Aorta (tissue), 5 donors: ENCODE measurements at places on chromosomes 7 and 10. TPM values are rescaled to one million over a fixed set of nuclear protein-coding genes. Genes with fewer than 3 reads are reported as not detected.

GRCh38 chr10:63917363-63917762 is 396.2 kb downstream of the REEP3 start:
- no peaks in the 10 kb centered on the region for H3K27me3 ChIP-seq
- no peak for DNase-seq
- H3K36me3 ChIP-seq, result no peaks in the 10 kb centered on the region
- H3K4me3 ChIP-seq, result no peak overlapping the region
- H3K27ac ChIP-seq, result no peak overlapping the region

- DNase-seq, result no peak
- H3K27ac ChIP-seq, result no peak overlapping the region
- H3K27me3 ChIP-seq, result peaks cover 1% of the 10 kb centered on the region
- no peak overlapping the region for H3K4me3 ChIP-seq
These were observed 53.0 kb downstream of the TMEM229A start for GRCh38 chr7:123979876-123980275.

GRCh38 chr7:90723233-90723632 is 127.1 kb downstream of the CDK14 start:
- no peaks in the 10 kb centered on the region for H3K27me3 ChIP-seq
- no peak overlapping the region for H3K27ac ChIP-seq
- no peak overlapping the region for H3K4me3 ChIP-seq
- DNase-seq, result no peak

GRCh38 chr7:68423356-68423755 is 1174.9 kb upstream of the AUTS2 start:
- no peaks in the 10 kb centered on the region for H3K36me3 ChIP-seq
- DNase-seq, result no peak
- H3K27ac ChIP-seq, result no peak overlapping the region
- no peaks in the 10 kb centered on the region for H3K27me3 ChIP-seq

DNA sequence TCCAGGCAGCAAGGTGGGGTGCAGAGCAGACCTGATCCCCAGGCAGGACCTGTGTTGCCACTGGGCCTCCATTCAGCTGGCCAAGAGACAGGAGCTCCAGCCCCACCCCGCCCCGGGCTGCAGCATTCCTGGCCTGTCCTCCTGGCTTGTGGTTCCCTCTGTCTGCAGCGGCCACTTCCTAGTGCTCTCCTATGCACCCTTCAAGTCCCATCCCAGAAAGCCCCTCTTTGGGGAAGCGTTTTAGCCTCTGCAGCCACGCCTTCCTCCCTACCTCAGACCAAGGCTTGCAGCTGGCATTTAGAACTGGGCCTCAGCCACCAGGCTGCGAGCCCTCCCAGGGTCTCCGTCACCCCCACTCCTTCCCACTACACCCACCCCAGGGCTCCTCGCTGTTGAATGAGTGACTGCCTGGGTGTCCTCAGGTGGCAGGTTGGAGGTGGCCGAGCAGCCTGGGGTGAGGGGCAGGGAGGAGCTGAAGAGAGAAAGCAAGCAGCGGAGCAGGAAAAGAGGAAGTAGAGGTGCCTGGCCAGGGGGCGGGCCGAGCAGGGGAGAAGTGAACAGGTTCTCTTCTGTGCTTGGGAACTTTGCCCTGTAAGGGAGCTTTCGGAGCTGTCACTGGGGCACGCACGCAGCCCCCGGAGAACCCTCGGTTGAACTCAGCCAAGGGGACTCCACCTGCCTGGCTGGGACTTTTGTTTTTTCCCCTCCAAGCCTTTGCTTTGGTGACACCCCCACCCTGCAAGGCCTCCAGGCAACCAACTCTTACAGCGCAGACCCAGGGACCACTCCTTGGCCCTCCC is 109.1 kb upstream of the TNRC18 start:
- H3K4me3 ChIP-seq, result no peak overlapping the region
- no peaks in the 10 kb centered on the region for H3K4me1 ChIP-seq
- peaks cover 2% of the 10 kb centered on the region for H3K27me3 ChIP-seq
- peak; percentile 84 for DNase-seq
- H3K27ac ChIP-seq, result peak overlapping the region; percentile 96
- peaks cover 13% of the 10 kb centered on the region for H3K36me3 ChIP-seq

- no peaks in the 10 kb centered on the region for H3K27me3 ChIP-seq
- H3K27ac ChIP-seq, result no peak overlapping the region
- no peak overlapping the region for H3K4me3 ChIP-seq
- DNase-seq, result no peak
These were observed 215.1 kb downstream of the PRPF18 start for GRCh38 chr10:13801907-13802288.

- no peaks in the 10 kb centered on the region for H3K4me1 ChIP-seq
- no peak overlapping the region for H3K27ac ChIP-seq
- H3K27me3 ChIP-seq, result no peaks in the 10 kb centered on the region
- no peak for DNase-seq
These were observed 292.9 kb upstream of the BMPER start for GRCh38 chr7:33612442-33612841.

CDC14C gene
- total RNA-seq, result not detected

- no peak for DNase-seq
- H3K4me3 ChIP-seq, result no peak overlapping the region
- H3K27ac ChIP-seq, result no peak overlapping the region
- no peaks in the 10 kb centered on the region for H3K27me3 ChIP-seq
These were observed 53.1 kb downstream of the PRF1 start for GRCh38 chr10:70549351-70549961.

DNA sequence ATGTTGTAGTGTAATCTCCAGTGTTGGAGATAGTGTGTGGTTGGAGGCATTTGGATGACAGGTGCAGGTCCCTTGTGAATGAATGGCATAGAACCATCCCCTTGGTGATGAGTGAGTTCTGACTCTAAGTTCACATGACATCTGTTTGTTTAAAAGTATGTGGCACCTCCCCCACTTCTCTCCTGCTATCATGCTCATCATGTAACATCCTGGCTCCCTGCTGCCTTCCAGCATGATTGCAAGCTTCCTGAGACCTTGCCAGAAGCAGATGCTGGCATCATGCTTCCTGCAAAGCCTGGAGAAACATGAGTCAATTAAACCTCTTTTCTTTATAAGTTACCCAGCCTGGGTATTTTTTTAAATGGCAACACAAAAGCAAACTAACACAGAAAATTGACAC is 499.0 kb upstream of the SEMA3D start:
- H3K4me1 ChIP-seq, result no peaks in the 10 kb centered on the region
- no peak overlapping the region for H3K27ac ChIP-seq
- H3K4me3 ChIP-seq, result no peak overlapping the region
- no peaks in the 10 kb centered on the region for H3K27me3 ChIP-seq
- H3K36me3 ChIP-seq, result no peaks in the 10 kb centered on the region
- DNase-seq, result no peak

- DNase-seq, result no peak
- H3K36me3 ChIP-seq, result no peaks in the 10 kb centered on the region
- no peak overlapping the region for H3K27ac ChIP-seq
- no peaks in the 10 kb centered on the region for H3K27me3 ChIP-seq
- H3K4me3 ChIP-seq, result no peak overlapping the region
These were observed 1.5 kb upstream of the HECW1 start for GRCh38 chr7:43110791-43111535.

DNA sequence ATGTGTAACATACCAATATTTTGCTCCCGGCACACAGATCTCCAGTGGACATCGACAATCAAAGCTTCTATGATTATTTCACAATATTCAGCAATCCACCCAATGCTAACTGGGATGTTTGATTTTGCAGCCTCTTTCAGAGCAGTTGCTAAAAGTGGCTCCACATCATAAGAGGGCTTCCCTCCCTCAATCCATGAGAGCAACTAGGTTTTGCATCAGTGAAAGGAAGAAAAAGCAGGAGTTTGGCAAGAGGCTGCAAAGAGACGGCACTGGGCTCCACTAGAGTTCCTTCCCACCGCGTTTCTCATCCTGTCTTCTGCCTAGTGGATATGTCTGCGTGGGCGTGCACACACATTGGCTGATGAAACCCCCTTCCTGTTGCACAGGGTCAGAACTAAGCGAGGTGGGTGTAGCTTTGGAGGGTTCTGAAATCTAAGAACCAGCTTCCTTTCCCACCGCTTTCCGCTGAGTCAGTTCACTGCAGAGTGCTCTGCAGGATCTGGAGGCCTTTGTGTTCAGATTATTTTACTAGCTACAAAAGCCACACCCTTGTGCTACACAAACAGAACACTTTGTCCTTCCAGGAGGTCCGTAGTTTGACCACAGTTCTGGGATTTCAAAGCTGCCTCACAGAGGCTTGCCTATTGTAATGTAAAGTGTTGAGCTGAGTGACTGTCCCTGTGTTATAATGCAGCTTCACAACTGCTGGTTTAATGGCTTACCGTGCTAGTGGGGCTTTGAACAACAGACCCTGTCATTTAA is 28.1 kb downstream of the ARL4A start:
- no peak for DNase-seq
- H3K27me3 ChIP-seq, result no peaks in the 10 kb centered on the region
- no peaks in the 10 kb centered on the region for H3K36me3 ChIP-seq
- H3K4me1 ChIP-seq, result no peaks in the 10 kb centered on the region

DNA sequence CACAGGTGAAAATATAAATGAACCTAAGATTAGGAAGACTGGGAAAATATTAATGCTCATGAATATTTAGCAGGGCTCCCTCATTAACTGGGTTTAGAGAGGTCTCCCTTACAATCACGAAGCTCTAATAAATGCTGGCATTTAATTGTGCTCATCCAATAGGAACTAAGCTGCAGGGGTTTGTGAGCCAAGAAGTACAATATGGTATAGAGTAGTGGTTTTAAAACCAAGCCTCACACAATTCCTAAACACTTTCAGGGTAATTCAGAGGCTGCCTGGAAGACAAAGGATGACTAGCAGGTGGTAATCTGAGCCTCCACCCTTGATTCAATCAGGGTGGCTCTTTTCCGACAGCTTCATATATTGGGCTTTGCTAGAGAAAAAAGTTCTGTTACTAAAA is 103.3 kb downstream of the GPAM start:
- no peak for DNase-seq
- H3K4me1 ChIP-seq, result peaks cover 2% of the 10 kb centered on the region
- no peaks in the 10 kb centered on the region for H3K27me3 ChIP-seq
- no peaks in the 10 kb centered on the region for H3K36me3 ChIP-seq

DNA sequence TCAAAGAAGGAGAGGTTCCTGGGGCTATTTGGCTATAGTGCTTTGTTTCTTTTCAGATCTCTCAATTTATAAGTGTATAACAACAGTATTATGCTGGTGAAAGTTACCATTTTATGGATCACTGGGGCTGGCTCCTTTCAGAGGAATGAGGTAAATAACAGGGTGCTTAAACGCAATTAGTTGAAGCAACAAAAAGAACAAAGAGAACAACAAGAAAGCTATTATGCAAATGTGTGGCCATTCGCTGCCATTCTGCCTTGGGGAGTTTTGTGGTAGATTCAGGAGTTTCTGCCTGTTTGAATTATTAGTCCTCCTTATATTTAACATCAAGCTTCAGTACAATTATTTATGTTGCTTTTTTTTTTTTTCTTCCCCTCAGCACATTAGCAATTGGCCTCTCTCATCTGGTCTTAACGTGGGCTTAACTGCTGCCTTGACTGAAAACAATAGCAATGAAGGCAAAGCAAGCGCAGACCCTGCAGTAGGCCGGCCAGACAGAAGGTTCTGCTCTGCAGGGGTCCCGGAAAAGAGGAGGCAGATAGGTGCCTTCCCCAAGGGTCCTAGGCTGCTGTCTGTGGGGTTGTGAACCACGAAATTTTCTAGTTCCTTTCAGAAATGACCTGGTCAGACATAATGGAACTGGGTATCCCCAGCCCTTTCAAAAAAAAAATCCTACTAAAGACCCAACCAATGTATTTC is 339.9 kb upstream of the PODXL start:
- H3K27ac ChIP-seq, result no peak overlapping the region
- no peaks in the 10 kb centered on the region for H3K27me3 ChIP-seq
- H3K4me1 ChIP-seq, result no peaks in the 10 kb centered on the region
- DNase-seq, result no peak
- no peaks in the 10 kb centered on the region for H3K36me3 ChIP-seq

- H3K27ac ChIP-seq, result no peak overlapping the region
- no peaks in the 10 kb centered on the region for H3K4me1 ChIP-seq
- no peaks in the 10 kb centered on the region for H3K36me3 ChIP-seq
- H3K27me3 ChIP-seq, result no peaks in the 10 kb centered on the region
- DNase-seq, result no peak
- no peak overlapping the region for H3K4me3 ChIP-seq
These were observed 160.7 kb downstream of the PTPN20 start for GRCh38 chr10:47071891-47072290.

DNA sequence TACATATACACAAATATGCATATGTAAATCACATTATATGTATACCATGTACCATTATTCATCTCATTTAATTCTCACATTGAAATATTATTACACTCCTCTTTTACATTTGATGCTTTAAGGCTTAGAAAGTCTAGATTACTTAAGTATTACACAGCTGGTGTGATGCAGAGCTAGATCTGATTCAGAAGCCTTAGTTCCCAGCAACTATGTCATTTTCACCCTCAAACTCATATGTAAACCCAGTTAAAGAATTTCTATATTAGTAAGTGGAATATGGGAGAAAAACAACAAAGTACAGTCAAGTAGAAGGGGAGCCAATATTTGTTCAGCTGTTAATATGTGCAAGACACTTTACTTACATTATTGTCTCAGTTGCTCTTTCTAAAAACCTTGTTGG is 74.3 kb upstream of the CSTF2T start:
- no peak overlapping the region for H3K27ac ChIP-seq
- peaks cover 2% of the 10 kb centered on the region for H3K4me1 ChIP-seq
- no peak overlapping the region for H3K4me3 ChIP-seq
- H3K27me3 ChIP-seq, result no peaks in the 10 kb centered on the region
- no peak for DNase-seq

PSMA2 gene
- 66.3 TPM for total RNA-seq

GRCh38 chr10:77285529-77286182 is 352.0 kb downstream of the KCNMA1 start:
- H3K4me3 ChIP-seq, result no peak overlapping the region
- H3K4me1 ChIP-seq, result peaks cover 21% of the 10 kb centered on the region
- no peaks in the 10 kb centered on the region for H3K27me3 ChIP-seq
- H3K36me3 ChIP-seq, result no peaks in the 10 kb centered on the region
- peak overlapping the region; percentile 33 for H3K27ac ChIP-seq

TFPI2 gene
- 5.9 TPM for total RNA-seq

GRCh38 chr10:84765086-84765485 is 436.7 kb downstream of the CCSER2 start:
- DNase-seq, result no peak
- H3K4me1 ChIP-seq, result no peaks in the 10 kb centered on the region
- H3K36me3 ChIP-seq, result no peaks in the 10 kb centered on the region
- no peak overlapping the region for H3K27ac ChIP-seq
- no peak overlapping the region for H3K4me3 ChIP-seq

DNA sequence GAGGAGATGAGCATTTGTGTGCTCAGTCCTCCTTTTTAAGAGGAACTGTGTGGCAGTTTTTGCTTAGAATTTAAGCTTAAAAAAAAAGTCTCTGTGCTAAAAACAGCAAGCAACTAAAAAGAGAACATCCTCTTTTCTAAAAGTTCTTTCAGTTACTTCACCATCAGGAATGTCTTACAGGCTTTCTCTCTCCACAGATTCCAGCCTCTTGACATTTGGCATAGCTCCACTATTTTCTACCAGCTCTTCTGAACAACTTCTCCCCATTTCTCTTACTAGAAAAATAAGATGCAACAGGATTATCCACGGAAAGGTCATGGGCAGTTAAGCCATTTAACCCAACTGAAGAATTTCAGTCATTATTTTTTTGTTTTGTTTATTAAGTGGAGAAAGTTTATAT is 13.2 kb downstream of the PCLO start:
- DNase-seq, result no peak
- H3K27ac ChIP-seq, result no peak overlapping the region
- no peaks in the 10 kb centered on the region for H3K4me1 ChIP-seq
- no peaks in the 10 kb centered on the region for H3K36me3 ChIP-seq

GRCh38 chr10:106387063-106387462 is 777.4 kb downstream of the SORCS1 start:
- no peaks in the 10 kb centered on the region for H3K36me3 ChIP-seq
- DNase-seq, result no peak
- no peak overlapping the region for H3K27ac ChIP-seq

GRCh38 chr10:92430103-92430502 is 139.1 kb downstream of the MARCHF5 start:
- no peaks in the 10 kb centered on the region for H3K27me3 ChIP-seq
- H3K4me3 ChIP-seq, result no peak overlapping the region
- no peaks in the 10 kb centered on the region for H3K4me1 ChIP-seq
- no peak overlapping the region for H3K27ac ChIP-seq
- no peak for DNase-seq
